ENCODE measurements at places on chromosomes 12 and 14. TPM values are rescaled to one million over a fixed set of nuclear protein-coding genes. Genes with fewer than 3 reads are reported as not detected.

GRCh38 chr12:104213952-104214351 lies 1.6 kb upstream of the TXNRD1 start:
- DNase-seq, result no peak

DNA sequence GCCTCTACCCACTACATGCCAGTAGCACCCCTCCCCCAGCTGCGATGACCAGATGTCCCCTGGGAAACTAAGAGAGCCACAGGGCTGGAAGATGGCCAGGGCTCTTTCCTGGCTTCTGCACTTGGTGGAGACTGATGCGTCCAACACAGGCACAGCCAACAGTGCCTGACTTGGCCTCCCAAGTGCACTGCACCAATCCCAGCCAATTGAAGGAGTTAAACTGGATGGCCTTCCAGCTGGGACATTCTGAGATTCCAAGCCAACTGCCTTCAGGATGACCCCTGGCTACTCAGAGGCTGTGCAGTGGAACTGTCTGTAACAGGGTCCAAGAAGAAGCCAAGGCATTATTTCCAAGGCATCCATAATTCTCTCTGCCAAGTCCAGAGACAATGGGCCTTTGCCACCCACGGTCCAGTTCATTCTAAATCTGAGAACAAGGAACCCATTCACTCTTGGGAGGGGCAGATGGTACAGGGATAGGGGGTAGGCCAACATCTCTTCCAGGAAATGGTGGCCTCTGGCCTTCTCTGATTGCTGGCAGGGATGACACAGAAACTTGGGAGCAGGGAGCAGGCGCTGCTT lies 35.2 kb downstream of the PRIMA1 start:
- DNase-seq, result no peak

SOCS2 gene
- total RNA-seq, result 27.0 TPM

DNA sequence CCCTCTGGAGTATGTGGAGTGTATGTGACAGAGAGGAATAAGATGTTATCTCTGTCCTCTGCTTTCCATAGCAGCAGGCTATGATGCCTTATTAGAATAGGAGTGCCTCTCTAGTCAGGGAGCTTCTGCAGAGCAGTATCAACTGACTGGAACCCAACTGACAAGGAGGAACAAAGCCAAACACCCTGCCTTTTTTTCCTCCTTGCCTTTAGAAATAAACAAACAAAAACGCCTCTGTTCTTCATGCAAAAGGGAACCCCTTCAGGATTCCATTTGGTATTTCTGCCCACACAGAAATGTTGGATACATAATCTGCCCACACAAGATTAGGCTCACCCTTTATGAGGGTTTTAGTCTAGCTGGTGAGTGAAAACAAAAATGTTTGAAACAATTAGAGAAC lies 50.3 kb downstream of the VRK1 start:
- DNase-seq, result no peak

DNA sequence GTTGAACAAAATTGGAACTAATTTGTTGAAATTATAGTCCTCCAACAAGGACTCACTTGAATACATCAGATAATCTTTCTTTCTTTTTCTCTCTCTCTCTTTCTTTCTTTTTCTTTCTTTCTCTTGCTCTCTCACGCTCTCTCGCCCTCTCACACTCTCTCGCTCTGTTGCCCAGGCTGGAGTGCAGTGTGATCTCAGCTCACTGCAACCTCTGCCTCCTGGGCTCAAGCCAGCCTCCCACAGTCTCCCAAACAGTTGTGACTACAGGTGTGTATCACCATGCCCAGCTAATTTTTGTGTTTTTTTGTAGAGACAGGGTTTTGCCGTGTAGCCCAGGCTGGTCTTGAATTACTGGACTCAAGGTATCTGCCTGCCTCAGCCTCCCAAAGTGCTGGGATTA lies 22.8 kb downstream of the WDR20 start:
- no peak for DNase-seq
